C1 segment of cervical spinal cord (tissue), 14 donors: ENCODE measurements at places on chromosomes 13 and 19.

- no peak for DNase-seq
Measured at GRCh38 chr19:48196321-48196763, 25.9 kb downstream of the ZSWIM9 start.

DNA sequence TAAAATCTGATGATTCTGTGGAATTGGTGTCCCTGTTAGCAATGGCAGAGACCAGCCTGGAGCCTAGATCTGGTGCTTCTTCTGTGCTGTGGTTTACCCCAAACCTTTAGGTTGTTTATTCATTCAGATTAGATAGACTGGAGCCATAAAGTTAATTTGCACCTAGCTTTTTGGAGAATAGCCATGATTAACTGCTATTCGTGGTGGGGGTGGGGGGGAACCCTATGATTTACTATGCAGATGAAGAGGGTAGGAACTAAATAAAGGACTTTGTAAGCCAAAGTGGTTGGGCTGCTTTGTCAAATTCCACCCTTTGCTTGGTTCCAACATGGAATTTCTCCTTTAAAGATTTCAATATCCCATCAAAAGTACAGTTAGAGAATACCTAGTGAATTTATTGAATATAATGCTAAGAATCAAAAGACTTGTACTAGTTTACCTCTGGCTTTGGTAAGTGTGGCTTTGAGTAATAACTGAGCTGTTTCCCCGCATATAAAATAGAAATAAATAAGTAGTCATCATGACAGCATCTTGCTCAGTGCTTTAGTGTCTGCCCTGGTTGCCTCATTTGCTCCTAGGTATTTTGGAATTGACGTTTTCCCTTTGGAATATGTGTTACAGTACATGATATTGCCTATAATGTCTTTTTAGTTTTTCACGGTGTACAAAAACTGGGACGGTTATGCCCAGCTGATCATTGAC, 27.6 kb downstream of the SKA3 start:
- DNase-seq = no peak

DNA sequence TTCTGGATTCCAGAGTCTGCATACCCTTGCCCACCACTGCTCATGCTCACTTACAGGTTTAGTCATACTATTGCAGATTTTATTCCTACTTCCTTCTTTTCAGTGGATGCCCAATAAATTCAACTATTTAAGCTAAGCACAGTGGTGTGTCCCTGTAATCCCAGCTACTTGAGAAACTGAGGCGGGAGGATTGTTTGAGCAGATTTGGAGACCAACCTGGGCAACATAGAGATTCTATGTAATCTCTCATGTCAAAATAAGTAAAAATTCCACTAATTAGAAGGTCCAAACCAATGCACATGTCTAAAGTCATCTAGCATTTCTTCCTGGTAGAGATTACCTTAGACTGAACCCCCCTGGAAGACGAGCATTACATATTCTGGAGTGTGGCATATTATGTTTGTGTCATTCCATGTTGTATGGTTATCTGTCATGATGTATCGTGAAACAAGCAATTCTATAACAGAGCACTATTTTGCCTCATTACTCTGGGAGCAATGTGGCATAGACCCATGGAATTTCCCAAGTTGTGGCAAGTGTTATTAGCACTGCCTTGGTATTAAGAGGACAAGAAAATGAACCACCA, 8.3 kb downstream of the HMGB1 start:
- no peak for DNase-seq

DNA sequence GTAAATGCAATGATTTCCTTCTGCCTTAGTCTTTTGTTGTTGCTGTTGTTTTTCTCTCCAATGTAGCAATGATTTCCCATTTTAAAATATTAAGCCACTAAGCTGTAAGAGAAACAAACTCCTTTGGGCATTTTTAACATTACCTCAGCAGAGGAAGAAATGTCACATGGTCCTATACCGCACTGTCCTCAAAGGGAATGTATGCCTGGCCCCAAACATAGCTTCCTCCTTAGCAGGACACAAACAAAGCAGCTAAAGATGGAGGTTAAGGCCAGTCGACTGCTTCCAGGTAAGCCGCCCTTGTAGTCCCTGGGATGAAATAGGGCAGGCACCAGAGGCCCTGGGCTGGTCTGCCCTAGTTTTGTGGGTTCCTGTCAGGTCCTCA, 249.0 kb downstream of the TSHZ3 start:
- DNase-seq = no peak

- no peak for DNase-seq
Measured at GRCh38 chr13:33918199-33918932, 100.4 kb downstream of the RFC3 start.

DNA sequence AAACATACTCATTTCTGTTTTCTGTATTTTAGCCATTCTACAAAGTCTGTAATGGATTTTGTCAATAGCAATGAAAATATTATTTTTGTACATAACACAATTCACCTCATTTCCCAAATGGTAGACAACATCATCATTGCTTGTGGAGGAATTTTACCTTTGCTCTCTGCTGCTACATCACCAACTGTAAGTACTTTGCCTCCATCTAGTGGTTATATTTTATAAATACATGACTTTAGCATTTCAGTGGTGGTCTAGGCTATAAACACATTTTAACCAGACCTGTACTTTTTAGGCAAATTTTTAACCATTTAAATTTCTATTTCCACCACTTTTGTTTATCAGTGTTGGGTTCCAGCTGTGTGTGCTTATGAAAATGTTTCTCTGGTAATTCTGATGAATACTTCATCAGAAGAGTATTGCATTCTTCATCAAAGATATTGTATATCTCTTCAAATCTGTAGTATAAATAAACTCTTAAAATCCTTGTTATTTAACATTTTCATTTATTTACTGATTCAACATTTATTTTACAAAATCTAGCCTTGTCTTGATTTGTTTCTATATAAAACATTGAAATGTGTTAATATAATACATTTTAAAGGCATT, 222.4 kb downstream of the NBEA start:
- no peak for DNase-seq

GRCh38 chr13:46624353-46624752, 71.4 kb downstream of the LRCH1 start:
- DNase-seq = no peak

DNA sequence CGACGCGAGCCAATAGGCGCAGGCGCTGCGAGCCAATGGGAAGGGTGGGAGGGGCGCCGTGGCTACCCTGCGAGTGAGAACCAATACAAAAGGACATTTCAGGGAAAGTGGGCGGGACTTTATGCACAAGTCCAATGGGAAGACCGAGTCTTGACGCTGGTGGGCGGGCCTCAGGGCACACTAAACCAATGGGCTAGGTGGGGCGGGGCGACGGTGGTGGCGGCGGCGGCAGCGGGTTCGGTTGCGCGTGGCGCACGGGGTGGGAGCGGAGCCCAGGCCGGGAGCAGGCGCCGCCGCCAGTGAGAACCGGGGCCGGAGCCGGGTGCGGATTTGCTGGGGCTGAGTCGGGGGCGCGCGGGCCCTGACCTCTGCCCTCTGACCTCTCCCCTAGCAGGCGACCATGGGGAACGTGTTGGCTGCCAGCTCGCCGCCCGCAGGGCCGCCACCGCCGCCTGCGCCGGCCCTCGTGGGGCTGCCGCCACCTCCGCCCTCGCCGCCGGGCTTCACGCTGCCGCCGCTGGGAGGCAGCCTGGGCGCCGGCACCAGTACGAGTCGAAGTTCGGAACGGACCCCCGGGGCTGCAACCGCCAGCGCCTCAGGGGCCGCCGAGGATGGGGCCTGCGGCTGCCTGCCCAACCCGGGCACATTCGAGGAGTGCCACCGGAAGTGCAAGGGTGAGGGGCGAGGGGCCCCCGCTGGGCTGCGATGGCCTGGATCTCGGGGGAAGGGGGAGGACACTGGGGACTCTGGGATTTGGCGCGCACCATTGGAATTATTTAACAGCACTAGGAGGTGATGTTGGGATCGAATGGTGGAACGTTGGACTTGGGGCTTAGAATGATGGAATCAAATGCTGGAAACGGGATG, at the start of gene TOMM40:
TOMM40 (plus strand) TSS at position 239 of the 867 bp plus-strand sequence; CDS start at position 401, 162 bp downstream.
- no peak for DNase-seq

- no peak for DNase-seq
Measured at GRCh38 chr13:33119856-33120543, 103.8 kb downstream of the KL start.

GRCh38 chr19:41997121-41997850, 3.3 kb upstream of the ATP1A3 start:
- DNase-seq = peak; percentile 26

DNA sequence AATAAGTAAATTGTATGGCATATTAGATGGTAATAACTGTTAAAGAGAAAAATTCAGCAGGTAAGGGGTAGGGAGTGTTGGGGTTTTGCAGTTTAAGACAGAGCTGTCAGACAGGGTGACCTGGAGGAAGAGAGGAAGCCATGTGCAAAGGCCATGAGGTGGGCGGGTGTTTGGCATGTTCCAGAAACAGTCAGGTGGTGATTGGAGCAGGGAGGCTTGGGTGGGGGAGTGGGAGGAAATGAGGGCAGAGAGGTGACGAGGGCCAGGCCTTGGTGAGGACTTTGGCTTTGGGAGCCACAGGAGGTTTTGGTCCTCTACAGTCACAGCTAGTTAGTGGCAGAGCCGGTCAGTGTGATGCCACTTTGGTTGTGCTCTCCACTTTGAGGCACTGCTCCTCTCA, 20.1 kb downstream of the RYR1 start:
- no peak for DNase-seq

DNA sequence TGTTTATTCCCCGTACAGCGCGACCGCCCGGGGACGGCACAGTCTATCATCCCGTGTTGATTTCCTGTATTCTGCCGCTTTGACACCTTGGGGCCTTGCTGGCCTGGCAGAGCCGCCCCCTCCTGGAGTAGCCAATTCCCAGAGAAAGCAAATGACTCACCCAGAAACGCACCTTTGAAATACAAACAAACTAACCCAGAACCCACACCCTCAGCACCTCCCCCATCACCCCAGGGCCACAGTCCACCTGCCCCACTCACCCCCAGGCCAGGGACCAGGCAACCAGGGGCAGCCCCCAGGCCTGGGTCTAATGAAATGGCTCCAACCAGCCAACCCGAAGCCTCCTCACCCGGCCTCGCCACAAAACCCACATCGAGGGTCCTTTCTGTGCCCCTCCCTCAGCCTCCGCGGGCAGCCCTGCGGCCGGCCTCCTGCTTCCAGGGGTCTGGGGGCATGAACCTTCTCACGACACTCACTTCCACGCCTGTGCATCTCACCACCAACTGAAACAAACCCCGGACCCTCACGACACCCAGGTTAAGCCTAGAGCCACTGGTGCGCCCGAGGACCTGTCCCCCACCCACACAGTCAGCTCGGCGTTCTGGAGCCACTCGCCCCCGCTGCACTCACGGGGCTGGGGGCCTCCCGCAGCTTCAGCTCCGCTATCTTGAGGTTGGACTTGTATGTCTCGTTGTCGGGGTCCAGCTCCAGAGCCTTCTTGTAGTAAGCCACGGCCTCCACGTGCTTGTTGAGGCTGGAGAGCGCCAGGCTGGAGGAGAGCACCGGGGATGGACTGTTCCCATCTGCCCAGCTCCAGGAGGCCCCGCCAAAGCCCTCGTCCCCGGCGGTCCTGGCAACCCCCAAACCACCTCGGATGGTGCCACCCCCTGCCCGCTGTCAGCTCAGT, 20.9 kb downstream of the SGTA start:
- DNase-seq = no peak
